Stimulated activated CD4-positive, alpha-beta T cell treated with anti-CD3 and anti-CD28 coated beads, TNF-alpha, amount 100 ng/mL, for 4 hours (primary cell): ENCODE measurements at places on chromosomes 5 and 9.

DNA sequence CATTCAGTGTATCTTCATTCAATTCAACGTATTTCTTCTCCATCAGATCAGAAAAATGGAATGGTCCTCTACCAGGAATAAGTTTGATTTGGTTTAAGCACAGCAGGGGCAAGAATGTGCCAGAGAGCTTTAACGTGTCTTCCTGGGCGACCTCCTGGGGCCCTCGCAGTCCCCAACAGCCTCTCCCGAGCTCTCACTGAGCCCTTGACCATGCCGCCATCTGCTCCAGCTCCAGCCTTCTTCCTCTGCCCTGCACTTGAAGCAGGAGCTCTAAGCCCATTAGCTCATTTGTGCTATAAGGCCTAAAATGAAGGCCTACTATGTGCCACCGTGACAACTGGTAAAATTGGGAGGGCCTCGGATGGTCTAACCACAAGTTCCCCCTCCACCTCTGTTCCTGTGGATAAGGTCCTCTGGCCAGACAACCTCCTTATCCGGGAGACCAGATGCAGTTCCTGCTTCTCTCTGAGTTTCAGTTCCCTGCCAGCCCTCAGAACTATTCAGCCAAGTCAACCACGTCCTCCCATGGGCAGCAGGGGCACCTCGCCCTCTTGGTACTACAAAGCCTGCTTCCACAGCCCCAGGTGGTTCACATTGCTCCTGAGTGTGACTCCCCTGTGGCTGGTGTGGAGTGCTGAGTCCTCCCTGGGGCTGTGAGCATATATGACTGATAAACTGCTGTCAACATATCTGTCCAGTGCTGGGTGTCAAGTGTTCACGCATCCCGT lies 35.8 kb downstream of the C5orf15 start:
- no peak for DNase-seq

GRCh38 chr9:4224181-4224580 lies 75.7 kb downstream of the GLIS3 start:
- DNase-seq = no peak

- DNase-seq = no peak
These were observed 33.2 kb upstream of the CSF1R start for GRCh38 chr5:150119421-150120061.

DNA sequence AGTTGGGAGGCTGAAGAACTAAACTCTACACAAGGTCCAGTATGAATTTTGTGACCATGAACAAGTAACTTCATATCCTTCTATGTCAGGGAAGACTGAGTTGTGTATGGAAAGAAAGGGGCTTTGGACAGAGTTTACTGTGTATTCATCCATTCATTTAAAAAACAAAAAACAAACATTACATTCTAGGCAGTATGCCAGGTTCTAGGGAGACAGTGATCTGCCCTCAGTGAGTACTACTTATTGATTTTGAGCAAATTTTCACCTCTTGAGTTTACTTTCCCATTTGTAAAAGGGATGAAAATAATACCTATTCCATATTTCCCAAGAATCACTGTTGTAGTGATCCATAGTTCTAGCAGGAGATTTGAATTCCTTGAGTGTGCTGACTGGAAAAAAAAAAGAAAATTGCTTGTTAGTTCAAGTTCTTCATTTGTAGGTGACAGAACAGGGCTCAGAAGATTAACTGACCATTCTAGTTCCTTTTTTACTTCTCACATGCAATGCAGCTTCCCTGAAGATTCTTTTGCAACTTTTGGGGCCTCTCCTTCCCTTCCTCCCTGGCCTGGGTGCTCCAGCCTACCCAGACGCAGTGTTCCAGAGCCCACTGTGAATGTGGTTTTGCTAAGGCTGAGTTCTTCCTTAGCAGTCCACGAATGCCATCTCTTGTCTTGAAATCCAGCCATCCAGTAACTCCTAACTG lies 2.6 kb upstream of the GAPVD1 start:
- no peak for DNase-seq

DNA sequence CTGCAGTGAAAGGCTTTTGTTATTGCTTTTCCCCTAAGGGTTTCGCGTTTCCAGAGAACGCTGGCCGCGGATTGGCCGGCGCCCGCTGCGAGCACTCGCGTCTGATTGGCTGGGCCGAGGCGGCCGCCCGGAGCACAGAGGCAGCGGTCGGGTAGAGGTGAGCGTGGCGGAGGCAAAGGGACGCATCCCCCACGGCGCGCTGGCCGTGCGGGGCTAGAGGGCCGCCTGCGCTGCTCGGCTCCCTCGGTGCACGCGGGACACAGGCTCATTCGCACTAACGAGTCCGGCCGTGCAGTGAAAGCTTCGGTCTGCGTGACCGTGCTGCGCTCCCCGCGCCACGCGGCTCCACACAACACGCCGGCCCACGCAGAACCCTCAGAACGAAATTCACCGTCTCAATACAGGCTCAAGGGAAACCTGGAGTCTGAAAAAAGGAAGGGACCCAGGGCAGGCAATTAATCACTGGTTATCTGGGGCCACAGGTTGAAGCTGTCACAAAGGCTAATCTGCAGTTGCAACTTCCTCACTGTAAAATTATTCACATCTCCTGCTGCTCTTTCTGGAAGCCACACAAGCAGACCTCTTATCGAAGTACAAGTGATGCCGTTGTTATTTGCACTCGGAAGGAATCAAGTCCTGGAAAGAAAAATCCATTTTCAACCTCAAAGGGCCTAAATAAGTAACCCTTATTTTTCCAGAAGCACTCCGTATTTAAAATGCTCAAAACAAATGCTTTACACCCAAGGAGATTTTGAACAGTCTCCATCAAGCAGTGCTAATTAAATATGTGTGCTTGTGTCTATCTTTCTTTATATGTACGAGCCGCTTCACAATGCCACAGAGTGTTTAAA lies 94.6 kb downstream of the ZNF608 start:
- DNase-seq = no peak

DNA sequence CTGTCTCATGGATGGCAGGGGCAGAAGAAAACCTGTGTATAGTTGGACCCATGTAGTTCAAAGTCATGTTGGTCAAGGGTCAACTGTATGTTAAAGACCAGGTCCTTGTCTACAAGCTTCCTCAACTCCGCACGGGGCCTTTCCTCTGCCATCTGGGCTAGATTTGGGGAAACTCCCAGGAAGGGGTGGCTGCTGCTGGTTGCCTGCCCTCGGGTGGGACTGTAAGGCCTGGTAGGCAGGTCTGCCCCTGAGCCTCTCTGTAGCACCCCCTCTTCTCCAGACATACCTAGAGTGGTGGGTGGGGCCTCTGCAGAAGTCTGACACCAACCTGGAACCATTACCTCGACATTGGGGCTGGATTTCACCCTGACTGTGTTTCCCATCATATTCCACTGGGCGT lies 15.2 kb downstream of the ENHO start:
- DNase-seq = no peak

DNA sequence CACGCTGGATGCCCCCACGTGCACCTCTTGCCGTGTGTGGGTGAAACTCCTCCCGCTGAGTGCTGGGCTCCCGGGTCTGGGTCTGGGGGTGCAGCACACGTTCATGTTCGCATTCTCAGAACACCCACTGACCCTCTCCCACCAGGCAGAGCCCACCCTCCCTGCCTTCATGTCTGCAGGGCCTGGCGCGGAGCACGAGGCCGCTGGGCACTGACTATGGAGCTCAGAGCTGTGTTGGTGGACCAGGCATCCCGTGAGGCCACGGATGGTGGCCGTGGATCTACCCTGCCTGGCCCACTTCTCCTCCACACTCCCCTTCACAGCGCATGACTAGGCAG lies 8.8 kb downstream of the LCN12 start:
- no peak for DNase-seq

DNA sequence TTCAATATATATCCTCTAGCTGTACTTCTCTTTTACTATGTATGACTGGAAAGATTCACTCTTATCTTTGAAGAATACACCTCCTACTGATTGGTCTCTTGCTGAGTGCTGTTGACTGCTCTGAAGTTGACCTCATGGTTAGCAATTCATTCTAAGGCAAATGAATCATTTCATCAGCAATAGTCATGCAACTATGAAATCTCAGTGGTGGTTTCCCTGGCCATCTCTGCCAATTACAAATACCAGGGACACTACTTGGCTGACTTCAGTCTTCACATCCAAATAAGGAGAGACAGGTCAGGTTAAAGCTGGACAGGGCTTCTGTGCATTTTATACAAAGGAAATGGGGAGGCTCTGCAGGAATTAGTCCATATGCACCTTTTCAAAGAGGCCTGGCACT lies 333.5 kb upstream of the ACTBL2 start:
- DNase-seq = no peak

- no peak for DNase-seq
These were observed 84.6 kb downstream of the PAX5 start for GRCh38 chr9:36949466-36949865.

DNA sequence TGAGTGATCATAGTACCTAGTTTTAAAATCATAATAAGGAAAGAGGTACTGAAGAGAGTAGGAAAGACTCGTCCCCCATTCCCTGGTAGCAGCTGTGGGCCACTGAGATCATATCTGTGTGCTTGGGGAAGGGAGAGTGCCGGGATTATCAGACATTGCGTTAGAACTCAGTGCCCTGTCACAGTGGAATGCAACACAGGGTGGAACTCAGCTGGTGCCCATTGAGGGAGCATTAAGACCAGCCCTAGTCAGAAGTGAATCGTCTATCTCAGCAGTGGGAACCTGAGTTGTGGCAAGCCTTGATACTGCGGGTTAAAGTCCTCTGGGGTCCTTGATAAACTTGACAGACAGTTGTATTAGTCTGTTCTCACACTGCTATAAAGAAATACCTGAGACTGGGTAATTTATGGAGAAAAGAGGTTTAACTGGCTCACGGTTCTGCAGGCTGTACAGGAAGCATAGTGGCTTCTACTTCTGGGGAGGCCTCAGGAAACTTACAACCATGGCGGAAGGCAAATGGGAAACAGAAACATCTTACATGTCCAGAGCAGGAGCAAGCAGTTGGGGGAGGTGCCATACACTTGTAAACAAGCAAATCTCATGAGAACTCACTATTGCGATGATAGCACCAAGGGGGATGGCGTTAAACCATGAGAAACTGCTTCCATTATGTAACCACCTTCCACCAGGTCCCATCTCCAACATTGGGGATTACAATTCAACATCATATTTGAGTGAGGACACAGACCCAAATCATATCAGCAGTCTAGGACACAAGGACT lies 33.1 kb downstream of the NDUFAF2 start:
- no peak for DNase-seq

GRCh38 chr5:176899296-176899891 lies at the start of gene HK3:
Gene HK3 (minus strand): TSS chr5:176899346. CDS start chr5:176896159, 3,187 bp downstream.
- DNase-seq = no peak

GRCh38 chr5:159547466-159548195 lies 217.3 kb upstream of the IL12B start:
- no peak for DNase-seq

GRCh38 chr9:13002740-13003139 lies 227.9 kb downstream of the LURAP1L start:
- DNase-seq = no peak

GRCh38 chr9:108643731-108644510 lies 211.9 kb downstream of the ACTL7B start:
- no peak for DNase-seq

DNA sequence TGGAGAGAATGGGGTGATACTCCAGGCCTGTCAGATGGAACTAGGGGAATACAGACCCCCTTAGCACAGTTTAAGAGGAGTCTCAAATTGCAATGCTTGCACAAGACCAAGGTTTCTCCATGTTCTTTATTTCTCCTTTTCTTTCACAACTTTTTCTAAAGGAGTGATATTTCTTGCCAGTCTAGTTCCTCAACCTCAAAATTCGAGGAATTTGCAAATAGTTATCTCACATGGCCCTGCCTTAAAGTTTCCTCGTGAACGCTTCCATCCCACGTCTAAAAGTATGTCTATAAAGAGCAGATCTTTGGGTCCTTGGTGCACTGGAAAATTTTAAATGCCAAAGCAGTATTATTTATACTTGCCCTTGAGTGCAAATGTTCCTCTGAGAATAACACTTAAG lies 373.8 kb upstream of the KLF4 start:
- no peak for DNase-seq

GRCh38 chr5:127353796-127354195 lies 63.2 kb downstream of the MEGF10 start:
- DNase-seq = no peak

DNA sequence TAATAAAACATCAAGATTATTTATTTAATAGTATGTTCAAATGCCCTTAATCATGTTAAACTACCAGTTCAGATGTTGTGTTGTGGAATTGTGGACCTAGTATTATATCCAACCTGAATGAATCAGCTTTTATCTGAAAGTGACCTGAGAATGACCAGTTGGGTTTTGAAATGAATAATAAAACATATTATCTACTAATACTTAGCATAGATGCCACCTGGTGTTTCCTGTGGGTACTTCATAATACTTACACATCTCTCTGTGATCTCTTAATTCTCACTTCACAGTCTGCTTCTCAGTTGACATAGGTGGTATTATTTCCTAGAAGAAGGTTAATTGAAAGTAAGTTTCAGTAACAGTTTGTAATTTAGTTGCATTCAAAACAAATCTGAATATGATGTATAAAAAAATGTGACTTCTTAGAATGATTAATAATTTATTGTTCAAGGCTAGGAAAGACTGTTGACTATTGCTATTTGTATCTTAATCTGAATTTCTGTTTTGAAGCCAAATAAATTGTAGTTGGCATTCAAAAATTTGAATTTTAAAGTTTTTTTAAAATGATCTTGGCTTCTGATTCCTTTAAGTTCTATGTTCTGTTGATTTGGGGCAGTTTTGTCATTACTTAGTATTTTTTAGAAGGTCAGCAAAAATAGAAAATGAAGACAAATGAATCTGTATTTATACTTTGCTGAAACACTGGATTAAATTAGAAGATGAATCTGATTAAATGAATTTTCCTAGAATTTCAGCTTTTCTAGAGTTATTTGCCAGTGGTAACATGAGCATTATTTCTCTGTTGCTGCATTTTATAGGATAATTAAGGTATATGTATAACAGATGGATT lies 48.2 kb downstream of the KIF2A start:
- no peak for DNase-seq

DNA sequence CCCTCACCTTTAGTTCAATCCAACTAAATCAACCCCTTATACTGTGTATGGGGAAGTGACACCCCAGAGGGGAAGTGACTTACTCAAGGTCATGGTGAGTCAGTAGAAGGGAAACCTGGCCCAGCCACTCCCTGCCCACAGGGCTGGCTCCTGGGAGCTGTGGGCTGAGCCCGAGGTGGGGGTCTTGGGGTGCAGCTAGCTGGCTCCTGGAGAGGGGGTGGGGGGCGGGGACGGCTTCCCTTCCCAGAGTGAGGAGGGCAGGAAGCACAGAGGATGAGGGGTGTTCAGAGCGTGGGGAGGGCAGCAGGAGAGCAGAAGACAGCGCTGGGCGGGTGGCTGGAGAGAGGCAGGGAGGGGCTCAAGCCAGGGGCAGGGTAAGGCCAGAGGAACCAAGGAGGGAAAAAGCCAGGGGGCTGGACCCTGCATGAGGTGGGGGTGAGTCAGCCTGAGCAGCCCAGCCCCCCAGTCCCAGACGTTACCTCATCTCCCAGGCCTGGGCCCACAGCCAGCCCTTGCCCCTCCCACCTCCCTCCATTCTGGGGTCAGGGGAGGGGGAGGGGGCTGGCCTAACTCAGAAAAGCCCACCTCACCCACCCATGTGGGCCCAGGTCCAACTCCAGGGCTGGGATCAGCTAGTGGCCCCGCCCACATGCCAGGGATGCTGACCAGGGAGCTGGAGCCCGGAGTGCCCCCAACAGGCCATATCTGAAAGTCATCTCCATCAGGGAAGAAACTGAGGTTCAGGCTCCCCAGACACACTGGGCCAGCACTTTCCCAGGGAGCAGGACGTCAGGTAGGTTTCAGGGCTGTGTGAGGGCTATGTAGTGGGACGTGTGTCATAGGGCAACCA lies 2.8 kb downstream of the PDLIM7 start:
- no peak for DNase-seq

GRCh38 chr9:6930827-6931226 lies 173.1 kb downstream of the KDM4C start:
- DNase-seq = no peak
